ENCODE measurements at places on chromosomes 7 and 10.

DNA sequence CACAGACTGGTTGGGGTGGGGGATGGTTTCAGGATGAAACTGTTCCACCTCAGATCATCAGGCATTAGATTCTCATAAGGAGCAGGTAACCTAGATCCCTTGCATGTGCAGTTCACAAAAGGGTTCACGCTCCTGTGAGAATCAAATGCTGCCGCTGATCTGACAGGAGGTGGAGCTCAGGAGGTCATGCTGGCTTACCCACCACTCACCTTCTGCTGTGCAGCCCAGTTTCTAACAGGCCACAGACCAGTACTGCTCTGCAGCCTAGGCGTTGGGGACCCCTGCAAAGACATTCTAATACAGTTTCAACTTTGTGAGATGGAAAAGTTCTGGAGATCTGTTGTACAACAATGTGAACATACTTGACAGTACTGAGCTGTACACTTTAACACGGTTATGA, 39.9 kb downstream of the STRA8 start:
- DNase-seq: no peak

DNA sequence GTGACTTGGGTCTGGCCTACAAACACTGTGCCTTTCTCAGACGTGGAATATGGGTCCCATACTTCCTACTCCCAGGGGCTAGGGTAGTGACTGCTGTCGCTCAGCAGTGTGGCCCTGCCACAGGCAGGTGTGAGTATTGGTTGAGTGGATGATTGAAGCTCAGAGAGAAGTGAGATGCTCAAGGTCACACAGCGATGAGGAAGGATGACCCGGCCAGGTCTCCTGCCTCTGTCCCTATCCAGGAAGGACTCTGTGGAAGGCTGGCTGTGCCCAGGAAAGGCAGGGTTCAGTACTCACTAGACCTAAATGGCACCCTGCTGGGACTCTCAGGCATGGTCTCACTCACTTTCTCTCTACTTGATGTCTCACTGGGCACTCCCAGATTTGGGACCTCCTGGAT, 2.8 kb downstream of the PRF1 start:
- DNase-seq: no peak

- no peak for DNase-seq
These were observed 176.4 kb downstream of the PPP1R3A start for GRCh38 chr7:113742377-113742776.

GRCh38 chr10:113199459-113199858, 249.4 kb downstream of the TCF7L2 start:
- no peak for DNase-seq

DNA sequence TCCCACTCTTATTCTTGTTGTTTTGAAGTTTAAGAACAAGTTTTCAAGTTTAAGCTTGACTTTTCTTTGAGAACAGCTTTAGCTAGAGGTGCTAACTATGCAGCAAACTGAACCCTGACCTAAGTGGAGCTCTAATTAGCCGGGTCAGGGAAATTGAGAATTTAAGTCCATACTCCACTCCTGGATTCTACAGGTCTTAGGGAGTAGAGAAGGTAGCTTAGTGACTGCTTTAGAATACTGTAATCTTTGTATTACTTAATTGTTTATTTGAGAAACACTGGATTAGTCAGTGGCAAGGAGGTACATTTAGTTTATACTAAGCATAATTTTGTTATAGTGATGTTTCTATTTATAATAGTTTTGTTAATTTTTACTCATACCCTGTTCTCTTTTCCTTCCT, 74.6 kb upstream of the STRIP2 start:
- no peak for DNase-seq

DNA sequence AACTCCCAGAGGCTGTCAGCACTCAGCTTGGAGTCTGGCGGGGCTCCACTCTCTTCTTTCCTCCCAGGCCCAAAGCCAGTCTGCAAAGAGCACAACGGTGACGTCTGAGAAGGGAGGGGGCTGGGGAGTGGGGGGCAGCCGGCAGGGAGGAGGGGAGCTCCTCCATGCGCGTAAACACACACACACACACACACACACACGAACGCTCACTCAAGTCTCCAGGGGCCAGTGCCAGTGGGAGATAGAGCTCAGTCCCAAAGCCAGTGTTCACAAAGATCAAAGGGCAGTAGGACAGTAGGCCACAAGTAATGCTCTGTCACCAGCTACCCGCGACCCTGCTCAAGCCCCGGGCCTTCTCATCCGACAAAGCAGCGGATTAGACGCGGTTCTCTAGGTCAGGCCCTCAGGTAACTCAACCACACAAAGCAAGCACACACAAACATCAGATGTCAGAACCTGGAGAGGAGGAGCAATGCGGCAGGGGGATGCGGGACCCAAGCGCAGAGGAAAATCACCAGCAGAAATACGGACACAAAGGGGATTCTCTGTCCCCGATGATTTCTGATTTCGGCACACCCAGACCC, 19.9 kb downstream of the TCAF1 start:
- no peak for DNase-seq

DNA sequence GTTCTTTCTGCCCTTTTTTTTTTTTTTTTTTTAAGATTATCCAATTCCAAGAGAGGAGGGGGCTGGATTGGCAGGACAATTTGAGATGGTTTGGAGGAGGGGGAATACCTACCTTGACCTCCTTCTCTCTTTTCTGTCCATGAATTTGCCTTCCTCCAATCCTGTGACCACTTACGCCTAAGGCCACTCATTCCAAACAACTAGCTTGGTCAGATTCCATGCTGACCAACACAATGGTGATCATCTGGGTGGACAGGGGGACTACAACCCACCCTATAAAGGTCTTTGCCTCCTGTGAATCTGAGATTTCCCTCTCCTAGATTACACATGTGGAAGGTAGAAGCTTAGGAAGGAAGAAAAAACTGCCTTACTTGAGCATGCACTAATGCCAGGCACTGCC, 2.3 kb upstream of the LDB1 start:
- no peak for DNase-seq

- DNase-seq: no peak
These were observed 284.3 kb downstream of the PARD3 start for GRCh38 chr10:34530778-34531177.

DNA sequence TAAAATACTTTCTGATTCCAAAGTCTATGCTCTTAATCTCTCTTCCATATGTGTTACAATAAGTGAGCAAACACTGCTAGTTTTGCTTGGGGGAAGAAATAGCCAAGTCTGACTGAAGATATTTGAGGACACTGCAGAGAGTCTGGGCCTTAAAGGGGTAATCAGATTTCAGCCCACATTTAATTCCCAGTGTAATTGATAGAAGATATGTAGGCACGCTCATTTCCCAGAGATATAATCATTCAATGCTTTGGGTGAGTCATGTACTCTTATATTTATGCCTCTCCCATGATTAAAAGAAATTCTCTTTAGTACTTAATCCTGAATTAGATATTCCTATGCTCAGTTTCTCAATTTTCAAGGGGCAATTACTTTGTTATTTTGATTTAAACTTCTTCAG, 178.1 kb upstream of the POM121L12 start:
- no peak for DNase-seq

DNA sequence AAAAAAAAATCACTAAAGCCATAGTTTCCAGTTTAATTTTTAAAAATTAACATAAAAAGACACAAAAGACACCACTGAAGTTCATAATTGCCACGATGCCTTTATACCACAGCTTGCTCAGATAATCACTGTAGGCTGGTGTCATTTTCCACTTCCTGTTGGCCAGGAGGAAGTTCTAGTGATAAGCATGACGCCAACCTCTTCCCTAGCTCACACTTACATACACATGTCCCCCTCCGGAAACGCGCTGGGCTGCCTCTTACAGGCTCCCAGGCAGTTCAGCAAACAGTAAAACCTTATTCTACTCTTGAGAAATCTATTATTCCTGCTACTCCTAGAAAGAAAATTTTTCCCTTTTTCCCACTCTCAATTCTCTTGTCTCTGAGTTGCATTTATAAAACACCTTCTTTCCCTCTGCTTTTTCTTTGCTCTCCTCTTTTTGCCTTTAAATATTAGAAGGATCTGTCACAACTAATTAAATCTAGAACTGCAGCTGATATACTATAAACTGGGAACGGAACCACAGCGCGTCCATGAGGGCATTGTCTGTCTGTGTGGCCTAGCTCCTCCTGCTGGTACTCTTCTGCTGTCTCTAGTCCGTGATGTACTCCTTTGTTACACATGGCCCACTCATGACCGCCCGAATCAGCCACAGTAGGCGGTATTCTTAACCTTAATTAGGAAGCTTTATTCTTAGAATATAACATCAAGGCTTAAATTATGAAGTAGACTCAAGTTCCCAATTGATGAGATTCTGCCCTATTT, 664.9 kb downstream of the CNTNAP2 start:
- DNase-seq: no peak

- DNase-seq: no peak
These were observed 51.5 kb upstream of the OSBPL3 start for GRCh38 chr7:25031432-25031831.

DNA sequence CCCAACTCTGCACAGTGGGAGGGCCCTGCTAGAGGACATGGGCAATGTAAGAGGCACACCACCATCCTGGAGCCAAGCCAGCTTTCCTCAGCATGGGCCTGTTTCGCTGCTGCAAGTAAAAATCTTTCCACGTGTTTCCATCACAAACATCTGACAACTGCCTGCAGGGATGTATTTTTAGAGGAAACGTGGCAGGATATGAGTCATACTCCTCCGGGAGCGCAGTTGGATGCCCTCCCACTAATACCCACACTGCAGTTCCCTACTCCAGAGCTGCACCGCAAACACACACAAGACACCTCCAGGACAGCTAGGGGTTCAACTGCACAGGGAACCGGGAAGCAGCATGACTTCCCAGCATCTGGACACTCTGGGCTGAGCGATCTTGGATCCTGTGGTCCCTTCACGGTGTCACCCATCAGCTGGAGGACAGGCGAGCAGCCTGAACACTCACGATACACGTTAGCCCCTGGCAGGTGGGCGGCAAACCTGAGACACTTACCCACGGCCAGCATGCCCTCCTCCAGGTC, 26.1 kb downstream of the PLAC9 start:
- no peak for DNase-seq

DNA sequence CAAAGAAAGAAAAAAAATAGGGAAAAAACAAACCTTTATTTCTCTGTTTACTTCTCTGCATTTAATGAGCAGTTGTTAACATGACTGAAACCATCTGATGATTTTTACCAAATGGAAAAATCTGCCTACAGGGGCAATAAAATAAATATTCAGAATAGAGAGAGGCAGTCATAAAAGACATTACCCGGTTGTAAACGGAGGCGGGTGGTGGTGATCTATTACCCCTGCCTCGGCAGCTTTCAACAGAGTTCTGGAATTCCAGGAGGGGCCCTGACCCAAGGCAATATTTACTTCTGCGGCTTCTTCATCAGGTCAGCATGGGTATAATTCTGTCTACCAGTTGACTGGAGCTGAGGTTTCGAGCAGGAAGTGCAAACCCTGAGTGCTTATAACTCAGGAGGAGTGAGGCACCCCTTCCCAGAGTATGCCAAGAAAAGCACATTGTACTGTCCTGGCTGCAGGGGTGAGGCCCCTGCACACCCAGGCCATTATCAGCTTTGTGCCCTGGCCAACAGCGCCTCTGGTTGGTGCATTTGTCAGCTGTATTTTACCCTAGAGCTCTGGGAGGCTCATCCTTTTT, 8.2 kb upstream of the CXCL12 start:
- no peak for DNase-seq

DNA sequence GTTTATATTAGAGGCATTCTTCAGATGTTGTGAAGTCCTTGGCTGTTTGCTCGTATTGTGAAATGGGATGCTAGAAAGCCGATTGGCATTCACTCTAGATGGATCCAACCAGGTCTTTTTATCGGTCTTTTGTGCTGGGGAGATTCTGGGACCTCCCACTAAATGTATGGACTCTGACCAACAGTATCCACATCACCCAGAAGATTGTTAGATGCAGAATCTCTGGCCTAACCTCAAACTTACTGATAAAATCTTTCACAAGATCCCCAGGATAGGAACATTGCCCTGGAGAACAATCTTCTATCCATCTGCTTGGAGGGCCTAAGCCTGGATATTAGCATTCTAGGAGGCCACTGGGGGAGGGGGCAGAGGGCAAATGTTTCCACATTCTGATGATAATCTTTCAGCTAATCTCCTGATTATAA, 160.9 kb downstream of the PLXDC2 start:
- no peak for DNase-seq

DNA sequence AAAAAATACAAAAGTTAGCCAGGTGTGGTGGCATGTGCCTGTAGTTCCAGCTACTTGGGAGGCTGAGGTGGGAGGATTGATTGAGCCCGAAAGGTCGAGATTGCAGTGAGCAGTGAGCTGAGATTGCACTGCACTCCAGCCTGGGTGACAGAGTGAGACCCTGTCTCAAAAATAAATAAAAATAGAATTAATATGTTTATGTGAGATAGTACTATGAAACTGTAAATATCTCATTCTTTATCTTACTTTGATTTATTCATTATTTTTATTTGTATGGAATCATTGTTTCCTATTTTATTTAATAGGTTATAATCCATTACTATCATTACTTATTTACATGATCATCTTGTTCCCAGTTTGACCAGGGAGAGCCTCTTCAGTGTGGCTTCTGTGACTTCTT, 41.0 kb upstream of the STRIP2 start:
- no peak for DNase-seq

GRCh38 chr10:76962851-76963250, 674.8 kb downstream of the KCNMA1 start:
- no peak for DNase-seq

DNA sequence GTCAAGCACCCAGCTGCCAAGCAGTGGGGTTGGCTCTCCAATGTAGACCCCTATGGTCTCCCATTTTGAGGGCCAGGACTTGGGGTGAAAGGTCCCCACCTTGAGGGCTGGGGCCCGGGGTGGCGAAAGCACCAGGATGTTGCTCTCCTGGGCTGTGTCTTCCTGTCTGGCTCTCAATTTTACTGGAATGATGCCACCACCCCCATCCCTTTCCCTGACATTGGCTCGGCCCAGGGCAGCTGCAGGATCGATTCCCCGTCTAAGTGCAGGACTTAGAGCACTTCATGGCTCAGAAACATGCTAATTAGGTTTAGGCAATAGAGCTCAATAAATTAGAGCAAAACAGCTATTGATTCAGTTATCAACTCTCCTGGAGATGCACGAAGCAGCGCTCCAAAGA, 27.0 kb upstream of the HSPA12A start:
- DNase-seq: no peak

DNA sequence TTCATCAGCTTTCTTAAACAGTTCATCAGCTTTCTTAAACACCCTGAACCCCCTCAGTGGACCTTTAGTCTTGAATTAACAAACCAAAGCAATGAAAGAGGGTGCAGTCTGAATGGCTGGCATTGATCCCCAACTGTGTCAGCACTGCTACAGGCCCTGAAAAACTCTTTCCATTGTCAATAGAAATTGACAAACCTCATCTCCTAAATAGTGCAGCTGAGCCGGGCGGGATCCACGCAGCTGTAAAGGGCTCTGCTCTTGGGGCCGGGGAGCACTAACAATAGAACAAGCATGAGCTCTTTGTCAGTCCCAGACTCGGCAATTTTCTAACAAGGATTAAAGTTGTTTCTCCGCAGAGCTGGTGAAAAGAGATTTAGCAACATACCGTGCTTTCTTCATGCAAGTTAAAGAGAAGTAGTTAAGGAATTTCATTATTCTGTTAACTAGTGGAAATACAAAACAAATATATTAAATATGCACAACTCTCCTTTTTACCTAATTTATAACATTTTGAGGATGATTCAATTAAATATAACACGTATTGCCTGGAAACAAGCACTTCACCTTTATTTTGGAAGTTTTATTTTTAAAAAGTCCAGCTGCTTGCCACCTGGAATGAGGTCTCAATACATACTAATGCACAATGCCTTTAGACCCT, 24.7 kb upstream of the FEZF1 start:
- no peak for DNase-seq

All from NCI-H2029 treated with DMSO at 0.1 percent for 48 hours (cell line).